Fibroblast of lung (primary cell): ENCODE measurements at places on chromosomes 7 and 10.

- no peak for DNase-seq
Observed at GRCh38 chr7:51059504-51060142, 257.0 kb downstream of the COBL start.

DNA sequence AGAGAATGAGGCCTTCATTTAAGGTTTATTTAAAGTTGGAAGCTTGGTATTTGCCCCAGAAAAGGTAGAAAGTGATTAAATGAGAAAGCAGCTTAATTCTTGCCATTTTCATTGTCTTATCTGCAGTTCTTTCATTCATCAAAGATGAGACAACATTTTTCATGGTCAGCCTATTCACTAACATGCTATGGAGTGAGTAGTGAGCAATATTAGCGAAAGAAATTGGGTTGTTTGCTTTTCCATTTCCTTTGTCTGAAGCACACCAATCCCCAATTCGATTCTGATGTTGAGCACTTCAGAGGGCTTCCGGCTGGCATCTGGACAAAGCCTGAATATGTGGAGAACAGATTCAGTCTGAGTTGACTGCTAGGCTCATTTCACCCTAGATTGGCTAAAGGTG is 317.2 kb downstream of the BBS9 start:
- peak; percentile 68 for DNase-seq

DNA sequence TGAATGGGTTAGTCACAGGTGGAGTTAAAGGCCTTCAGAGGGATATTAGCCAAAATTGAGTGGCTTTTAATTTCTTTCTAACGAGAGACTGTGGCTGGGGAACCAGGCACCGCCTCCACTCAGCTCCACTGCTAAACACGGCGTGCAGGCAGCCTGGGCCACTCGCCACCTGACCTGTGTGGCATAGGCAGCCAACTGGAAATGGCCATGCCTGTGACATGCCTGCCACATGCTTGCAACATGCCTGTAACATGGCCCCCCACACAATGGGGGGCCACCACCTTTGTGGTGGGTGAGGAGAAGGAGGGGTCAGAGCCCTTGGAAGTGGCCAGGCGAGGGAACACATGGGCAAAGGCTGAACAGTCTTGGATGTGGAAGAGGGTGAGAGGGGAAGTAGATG is 60.1 kb upstream of the PAX2 start:
- DNase-seq: no peak

- no peak for DNase-seq
Observed at GRCh38 chr7:103394566-103394965, 47.1 kb downstream of the PSMC2 start.

- peak; percentile 56 for DNase-seq
Observed at GRCh38 chr10:75038335-75038734, 73.1 kb upstream of the SAMD8 start.

GRCh38 chr10:62433181-62433692 is 59.1 kb downstream of the ZNF365 start:
- peak; percentile 88 for DNase-seq

GRCh38 chr10:133453516-133454203 is at the start of gene SCART1:
TSS of gene SCART1 (plus strand) at chr10:133453945. CDS start at chr10:133453998, 53 bp downstream.
- DNase-seq: no peak

DNA sequence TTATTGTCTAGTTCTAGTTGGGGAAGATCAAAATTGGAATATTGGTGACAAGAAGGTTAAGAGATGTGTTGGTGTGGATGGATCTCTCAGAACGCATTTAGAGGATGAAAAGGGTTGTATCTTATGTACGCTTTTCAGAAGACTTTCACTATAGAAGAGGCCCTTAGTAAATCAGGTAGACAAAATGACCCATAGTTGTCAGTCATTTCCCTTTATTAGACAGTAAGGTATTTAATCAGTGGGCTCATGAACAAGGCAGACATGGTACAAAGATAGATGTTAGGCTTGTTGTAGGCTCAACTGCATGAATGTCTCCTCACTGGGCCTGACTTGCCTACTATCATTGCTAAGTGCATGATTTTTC is 359.2 kb downstream of the PHF14 start:
- DNase-seq: no peak
